Fibroblast of skin of left biceps (primary cell): ENCODE measurements at places on chromosomes 7 and 10.

- no peak for DNase-seq
These were observed 131.2 kb downstream of the TACC2 start for GRCh38 chr10:122120008-122120744.

DNA sequence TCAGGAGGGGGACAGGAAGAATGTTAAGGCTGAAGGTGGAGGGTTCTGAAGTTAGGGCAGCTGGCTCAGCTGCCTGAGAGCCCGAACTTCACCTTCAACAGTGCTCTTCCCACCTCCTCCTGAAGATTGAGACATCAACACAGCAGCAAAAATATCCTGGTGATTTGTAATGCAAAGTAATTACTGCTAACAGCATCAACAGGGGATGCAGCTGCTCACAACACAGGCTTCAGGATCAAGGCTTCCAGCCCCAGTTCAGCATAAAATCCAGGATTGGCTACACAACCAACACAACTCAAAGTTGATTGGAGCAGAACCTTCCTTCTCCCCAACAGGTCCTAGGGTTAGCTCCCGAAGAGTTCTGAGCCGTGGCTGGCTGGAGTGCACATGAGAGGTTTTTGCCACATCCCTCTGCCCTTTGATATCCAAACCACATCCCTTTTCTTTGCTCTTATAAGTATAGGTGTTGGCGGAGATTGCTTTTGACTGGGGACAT is 242.4 kb downstream of the KIAA1217 start:
- DNase-seq, result no peak

GRCh38 chr10:95513008-95513589 is 48.1 kb downstream of the SORBS1 start:
- DNase-seq, result no peak

DNA sequence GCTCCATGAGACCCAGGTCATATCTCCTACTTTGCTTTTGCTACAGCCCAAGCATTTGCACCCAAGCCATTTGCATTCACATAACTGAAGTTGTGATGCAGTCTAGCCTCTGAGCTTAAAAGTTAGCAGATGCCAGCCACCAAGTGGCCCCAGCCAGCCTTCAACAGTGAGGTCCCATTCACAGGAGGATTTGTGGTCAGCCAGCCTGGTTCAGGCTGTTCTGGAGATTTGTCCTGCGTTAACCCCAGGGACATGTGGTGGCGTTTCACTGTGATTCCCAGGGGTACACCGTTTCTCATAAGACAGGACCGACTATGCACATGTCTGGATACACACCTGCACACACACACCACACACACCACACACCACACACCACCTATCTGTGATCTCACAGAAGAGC is 51.2 kb downstream of the GPR26 start:
- no peak for DNase-seq

GRCh38 chr7:41297166-41297565 is 405.7 kb downstream of the INHBA start:
- DNase-seq, result no peak

DNA sequence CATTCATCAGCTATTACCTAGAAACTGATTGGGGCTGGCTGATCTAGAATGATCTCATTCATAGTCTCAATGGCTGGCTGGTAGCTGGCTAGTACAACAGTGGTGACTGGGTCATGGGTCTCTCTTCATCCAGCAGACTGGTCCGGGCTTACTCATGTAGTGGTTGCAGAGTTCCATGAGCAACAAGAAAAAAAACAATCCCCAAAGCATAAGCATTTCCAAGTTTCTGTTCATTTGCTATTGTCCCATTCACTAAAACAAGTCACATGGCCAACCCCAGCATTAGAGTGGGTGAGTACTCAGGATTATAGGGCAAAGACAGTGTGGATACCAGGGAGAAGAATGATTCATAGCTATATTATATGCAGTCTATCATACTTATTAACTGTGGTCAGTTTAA is 85.2 kb upstream of the SEMA3C start:
- DNase-seq, result no peak

DNA sequence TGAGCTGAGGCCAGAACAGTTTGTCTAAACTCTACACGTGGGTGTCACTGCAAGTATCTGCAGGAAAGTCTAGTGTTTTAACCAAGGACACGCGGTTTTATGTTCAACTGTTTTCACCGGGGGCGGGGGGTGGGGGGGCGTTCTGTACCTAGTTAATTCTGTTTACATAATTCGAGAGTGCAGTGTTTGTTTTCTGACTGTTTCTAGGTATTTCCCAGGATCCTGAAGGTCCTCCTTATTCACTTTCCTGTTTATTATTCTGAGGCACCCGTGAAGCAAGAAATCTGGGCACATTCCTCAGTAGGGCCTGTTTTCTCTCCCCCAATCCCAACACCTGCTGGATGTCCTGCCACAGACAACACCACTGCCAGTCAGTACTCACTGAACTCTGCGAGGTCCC is 7.6 kb downstream of the LOXL4 start:
- no peak for DNase-seq

- no peak for DNase-seq
These were observed 76.0 kb downstream of the HIP1 start for GRCh38 chr7:75662579-75663301.

DNA sequence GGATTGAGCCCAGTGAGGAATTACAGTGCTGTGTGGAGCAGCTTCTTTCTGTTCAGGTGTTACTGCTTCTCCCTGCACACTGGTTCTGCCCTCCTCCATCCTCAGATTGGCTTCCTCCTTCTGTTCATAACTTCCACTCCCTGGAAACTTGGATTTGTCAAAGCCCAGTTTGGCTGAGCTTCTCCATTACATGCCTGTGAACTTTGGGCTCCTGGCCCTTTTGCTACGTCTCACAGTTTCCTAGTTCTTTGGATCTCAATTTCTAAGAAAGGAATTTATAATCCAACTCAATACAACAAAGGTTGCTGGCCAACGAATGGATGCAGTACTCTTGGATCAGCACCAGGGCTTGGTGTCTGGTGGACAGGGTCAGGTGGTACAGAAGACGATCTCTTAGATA is 318.1 kb downstream of the RPS24 start:
- DNase-seq, result no peak

DNA sequence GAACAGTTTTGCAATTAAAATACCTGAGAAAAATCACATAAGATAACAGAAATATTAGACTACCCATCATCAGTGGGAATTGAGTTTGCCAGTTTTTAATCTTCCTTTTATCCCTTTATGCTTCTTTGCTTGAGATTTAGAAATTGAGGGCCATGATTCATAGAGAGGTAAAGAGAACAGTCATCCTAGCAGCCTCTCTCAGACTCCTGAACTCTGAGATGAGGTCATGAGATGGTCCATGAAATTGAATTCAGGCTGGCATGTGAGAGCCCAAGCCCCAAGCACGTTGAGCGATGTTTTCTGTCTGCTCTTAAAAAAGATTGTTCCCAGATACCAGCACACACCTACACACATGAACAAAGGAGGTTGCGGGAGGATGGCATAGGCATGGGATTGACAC is 91.1 kb downstream of the CREB5 start:
- DNase-seq, result no peak

GRCh38 chr7:6691103-6691502 is 15.6 kb downstream of the ZNF12 start:
- DNase-seq, result no peak

GRCh38 chr10:78437407-78437768 is 403.7 kb downstream of the RPS24 start:
- DNase-seq, result no peak

DNA sequence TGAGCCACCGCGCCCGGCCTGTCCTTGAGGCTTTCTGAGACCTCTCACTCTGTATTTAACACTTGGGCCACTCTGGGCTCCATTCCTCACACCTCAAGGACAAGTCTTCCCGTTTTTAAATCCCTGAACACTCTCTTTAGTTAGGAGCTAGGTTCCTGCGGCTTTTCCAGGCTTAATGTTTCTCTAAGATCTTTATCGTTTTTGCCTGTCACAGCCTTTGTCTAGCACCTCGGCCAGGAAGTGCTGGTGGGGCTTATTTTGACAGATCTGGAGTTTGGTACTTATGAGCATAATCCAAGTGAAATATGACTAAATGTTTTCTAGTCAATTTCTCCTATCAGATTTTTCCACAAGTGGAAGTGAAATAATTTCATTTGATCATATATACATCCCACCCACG is 186.6 kb downstream of the DPY19L1 start:
- DNase-seq, result no peak

DNA sequence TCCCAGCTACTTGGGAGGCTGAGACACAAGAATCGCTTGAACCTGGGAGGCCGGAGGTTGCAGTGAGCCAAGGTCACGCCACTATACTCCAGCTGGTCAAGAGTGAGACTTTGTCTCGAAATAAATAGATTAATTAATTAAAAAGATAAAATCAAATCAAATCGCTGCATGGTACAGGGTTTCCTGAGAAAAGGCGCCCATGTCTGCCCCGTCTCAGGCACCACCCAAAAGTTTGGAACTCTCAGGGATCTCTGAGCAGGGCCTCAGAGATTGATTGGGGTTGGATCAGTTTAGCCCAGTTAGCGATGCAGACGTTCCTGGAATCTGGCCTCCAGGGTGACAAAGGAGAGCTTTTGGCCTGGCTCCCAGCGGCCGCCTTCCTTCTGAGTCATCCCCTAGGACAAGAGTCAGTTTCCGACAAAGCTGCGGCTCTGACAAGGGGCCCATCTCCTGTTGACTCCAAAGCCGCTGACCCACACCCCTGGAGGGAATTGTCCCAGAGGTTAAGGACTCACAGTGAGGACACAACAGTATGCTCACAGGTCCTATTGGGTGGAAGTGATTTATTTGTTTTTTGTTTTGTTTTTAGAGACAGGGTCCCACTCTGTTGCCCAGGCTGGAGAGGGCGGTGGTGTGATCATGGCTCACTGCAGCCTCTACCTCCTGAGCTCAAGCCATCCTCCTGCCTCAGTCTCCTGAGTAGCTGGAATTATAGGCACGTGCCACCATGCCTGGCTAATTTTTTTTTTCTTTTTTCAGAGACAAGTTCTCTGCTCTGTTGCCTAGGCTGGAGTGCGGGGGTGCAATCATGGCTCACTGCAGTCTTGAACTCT is 6.8 kb downstream of the ORAI2 start:
- DNase-seq, result no peak

DNA sequence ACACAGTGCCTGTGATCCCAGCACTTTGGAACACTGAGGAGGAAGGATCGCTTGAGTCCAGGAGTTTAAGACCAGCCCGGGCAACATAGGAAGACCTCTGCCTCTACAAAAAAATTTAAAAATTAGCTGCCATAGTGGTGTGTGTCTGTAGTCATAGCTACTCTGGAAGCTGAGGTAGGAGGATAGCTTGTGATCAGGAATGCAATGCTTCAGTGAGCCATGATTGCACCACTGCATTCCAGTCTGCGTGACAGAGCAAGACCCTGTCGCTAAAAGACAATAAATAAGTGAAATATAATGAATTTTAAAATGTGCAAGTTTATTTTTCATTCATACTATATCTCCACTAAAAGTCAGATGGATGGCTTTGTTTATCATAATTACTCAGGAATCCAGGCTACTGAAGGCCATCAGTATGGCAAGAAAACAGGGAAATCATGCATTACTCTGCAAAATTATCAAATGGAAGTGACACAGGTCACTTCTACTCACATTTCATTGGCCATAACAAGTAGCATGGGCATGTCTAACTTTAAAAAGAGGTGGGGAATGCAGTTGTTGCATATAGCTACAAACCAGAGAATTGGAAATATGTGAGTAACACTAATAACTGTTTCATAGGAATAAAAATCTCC is 32.9 kb upstream of the FAM3C start:
- DNase-seq, result peak; percentile 26

- DNase-seq, result no peak
These were observed 214.0 kb upstream of the CHRM2 start for GRCh38 chr7:136654406-136654805.

- DNase-seq, result no peak
These were observed 167.7 kb upstream of the KCTD7 start for GRCh38 chr7:66460921-66461361.

DNA sequence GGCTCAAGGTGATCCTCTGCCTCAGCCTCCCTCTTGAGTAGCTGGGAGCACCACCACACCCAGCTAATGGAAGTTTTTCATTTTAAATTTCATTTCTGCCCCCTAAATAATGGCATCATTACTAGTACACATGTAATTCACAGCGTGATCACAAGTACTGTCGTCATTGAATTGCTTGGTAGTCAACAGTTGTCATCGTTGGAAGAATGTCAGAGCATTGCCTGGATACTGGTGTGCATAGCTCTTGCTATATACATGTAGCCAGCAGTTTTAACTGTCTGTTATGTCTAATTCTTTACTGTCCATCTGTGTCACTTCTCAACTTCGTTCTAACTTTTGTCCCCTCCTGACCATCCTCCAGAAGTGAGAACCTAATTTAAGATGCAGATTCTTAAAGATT is 62.1 kb downstream of the CRPPA start:
- no peak for DNase-seq

DNA sequence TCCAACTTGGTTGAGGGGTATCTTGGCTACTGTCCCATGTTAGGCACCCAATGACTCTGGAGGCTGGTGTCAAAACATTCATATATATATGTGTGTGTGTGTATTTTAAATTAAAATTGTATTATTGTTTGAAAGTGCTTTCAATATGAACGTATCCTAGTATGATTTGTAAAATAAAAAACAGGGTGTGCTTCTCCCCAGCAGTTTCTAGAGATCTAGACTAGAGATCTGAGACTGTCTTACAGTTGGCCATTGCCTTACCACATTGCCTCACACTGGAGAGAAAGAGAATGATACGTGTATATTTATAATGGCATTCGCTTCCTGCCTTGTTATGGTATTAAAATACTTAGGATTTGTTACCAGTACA is 1.2 kb downstream of the BAG3 start:
- DNase-seq, result no peak

DNA sequence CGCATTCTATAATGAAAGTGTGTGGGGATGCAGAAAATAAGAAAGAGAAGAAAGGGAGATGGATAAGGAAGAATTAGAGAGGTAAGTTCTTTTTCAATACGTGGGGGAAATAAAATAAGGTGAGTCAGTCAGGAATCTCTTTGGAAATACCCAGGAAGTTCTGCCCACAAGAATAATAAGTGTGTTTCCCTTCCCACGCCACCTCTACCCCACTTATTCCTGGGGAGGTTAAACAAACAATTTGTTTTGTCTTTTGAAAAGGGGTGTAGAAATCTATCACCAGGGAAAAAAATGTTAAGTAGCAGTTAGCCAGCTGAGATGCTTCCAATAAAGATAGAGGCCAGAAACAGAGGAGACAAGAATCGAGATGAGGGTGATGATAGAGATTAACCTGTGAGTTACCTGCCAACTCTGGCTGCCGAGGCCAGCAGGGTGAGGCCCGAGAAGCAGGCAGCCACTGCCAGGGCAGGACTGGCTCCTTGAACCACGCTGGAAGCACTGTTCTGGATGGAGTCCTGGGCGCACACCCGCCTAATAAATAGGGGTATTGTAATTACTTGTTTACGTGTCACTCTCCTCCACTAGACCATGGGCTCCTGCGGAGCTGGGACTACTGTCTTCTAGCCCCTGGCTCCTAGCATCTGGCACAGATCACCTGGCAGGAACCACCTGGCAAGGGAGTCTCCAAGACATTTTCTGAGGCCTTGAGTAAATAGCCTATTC is 191.3 kb downstream of the FGFR2 start:
- no peak for DNase-seq
